Activated naive CD8-positive, alpha-beta T cell treated with anti-CD3 and anti-CD28 coated beads, Interleukin-2, amount 50 U/mL, for 16 hours (primary cell): ENCODE measurements at places on chromosomes 12 and 14.

DNA sequence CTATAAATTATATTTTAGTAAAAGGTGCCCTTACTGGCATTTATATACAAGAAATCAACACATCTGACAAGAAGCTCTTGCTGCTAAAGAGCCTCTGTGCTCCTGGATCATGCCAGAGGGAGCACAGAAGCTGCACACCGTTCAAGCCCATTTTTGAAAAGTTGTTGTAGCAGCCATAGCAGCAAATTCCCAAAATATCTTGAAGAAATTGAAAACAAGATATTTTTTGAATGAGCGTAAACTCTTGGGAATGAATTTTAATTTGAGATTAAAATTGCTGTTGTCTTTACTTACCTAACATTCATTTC lies 540 bp upstream of the CLEC2D start:
- no peak for DNase-seq

GRCh38 chr12:42283739-42284138 lies 42.2 kb downstream of the ZCRB1 start:
- no peak for DNase-seq

- DNase-seq, result no peak
These were observed 81.3 kb downstream of the PPHLN1 start for GRCh38 chr12:42407306-42407705.

GRCh38 chr12:76030341-76031080 lies 1.1 kb downstream of the PHLDA1 start:
- no peak for DNase-seq

DNA sequence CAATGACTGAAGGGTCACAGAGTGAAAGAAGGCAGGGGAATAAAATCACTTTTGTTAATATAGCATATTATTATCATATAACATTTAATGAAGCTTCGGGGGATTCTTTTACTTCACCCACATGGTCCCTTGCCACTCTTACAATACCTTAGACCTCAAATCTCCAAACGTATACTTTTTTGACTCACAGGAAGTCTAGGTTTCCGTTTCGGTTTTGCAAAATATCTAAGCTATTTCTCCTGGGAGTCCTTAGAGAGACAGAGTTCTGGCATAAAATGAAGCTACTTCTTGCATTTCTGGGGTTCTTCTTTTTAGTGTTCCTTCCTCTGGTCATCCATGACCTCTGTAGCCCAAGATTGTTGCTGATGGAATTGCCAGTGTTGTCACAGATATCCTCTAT lies 590.5 kb upstream of the ATP2B1 start:
- no peak for DNase-seq

GRCh38 chr12:12592930-12593329 lies 18.7 kb upstream of the CREBL2 start:
- DNase-seq, result no peak

GRCh38 chr12:116718655-116719454 lies 19.0 kb downstream of the SPRING1 start:
- DNase-seq, result no peak

GRCh38 chr12:109274381-109274780 lies 34.7 kb downstream of the FOXN4 start:
- no peak for DNase-seq

GRCh38 chr14:85233756-85234155 lies 296.2 kb upstream of the FLRT2 start:
- DNase-seq, result no peak

- no peak for DNase-seq
These were observed 14.2 kb downstream of the ESR2 start for GRCh38 chr14:64279704-64280668.

- DNase-seq, result no peak
These were observed 82.6 kb upstream of the GTF2A1 start for GRCh38 chr14:81303258-81303935.

DNA sequence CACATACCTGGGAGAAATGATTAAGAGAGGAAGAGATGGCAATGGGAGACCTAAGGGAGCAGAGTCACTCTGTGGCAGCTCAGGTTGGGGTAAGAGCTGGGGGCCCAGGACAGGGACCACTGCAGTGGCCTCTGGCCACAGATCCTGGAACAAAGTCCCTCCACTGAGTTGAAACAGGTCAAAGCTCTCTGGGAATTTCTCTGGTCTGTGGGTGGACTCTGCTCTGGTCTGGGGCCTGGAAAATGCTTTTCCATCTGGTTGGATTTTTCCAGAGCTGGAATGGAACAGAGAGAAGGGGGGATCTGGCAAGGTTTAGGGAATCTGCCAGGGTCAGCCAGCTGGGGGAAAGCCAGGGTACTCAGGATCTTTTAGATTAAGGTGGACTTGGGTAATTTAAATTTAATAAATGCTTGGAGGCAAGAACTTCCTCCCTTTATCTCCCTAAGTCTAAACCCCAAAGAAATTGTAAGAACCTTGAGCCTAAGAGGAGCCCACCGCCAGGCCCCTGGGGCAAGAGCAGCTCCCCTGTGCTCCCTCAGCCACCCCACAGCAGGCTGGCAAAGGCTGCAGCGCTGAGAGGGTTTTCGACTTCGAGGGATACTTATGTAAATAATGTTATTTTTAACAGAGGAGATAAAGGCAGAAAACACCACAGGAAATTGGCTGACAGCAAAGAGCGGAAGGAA lies 3.7 kb downstream of the HOXC10 start:
- DNase-seq, result no peak

DNA sequence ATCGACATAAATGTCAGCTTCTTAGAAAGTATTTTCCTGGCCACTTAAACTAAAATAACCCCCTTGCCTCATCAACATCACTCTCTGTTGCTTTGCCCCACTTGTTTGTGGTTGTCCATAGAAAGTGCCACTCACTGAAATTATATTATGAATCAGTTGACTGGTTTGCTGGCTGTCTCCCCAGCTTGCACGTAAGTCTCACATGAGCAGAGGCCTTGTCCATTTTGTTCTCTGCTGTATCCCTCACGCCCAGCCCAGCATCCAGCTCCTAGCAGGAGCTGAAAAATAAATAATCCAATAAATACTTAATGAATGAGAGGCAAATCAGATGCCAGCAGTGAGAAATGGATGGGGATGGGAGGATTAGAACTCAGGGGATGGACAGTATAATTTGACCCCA lies 159.3 kb downstream of the KSR2 start:
- DNase-seq, result no peak

GRCh38 chr14:86331341-86331740 lies 801.4 kb downstream of the FLRT2 start:
- no peak for DNase-seq

DNA sequence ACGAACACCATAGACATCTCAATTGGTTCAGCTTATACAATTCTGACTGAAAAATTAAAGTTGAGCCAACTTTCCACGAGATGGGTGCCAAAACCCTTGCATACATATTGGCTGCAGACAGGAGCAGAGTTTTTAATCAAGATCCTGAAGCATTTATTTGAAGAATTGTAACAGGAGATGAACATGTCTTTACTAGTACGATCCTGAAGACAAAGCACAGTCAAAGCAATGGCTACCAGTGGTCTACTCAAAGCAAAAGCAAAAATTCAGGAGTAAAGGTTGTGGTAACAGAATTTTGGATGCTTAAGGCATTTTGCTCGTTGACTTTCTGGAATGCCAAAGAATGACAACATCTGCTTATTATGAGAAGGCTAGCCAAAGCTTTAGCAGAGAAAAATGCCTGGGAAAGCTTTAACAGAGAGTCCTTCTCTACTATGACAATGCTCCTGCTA lies 20.7 kb downstream of the ZDHHC17 start:
- DNase-seq, result no peak

DNA sequence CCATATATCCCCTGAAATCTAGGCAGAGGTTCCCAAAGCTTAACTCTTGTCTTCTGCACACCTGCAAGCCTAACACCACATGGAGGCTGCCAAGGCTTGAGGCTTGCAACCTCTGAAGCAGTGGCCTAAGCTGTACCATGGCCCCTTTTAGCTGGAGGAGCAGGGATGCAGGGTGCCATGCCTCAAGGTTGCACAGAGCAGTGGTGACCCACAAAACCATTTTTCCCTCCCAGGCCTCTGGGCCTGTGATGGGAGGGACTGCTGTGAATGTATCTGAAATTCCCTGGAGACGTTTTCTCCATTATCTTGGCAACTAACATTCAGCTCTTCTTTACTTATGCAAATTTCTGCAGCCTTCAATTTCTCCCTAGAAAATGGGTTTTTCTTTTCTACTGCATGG lies 210.0 kb upstream of the KITLG start:
- no peak for DNase-seq

- no peak for DNase-seq
These were observed 33.6 kb downstream of the CCDC91 start for GRCh38 chr12:28223858-28224257.

GRCh38 chr14:92121207-92121669 lies 268 bp downstream of the NDUFB1 start:
- DNase-seq, result no peak

DNA sequence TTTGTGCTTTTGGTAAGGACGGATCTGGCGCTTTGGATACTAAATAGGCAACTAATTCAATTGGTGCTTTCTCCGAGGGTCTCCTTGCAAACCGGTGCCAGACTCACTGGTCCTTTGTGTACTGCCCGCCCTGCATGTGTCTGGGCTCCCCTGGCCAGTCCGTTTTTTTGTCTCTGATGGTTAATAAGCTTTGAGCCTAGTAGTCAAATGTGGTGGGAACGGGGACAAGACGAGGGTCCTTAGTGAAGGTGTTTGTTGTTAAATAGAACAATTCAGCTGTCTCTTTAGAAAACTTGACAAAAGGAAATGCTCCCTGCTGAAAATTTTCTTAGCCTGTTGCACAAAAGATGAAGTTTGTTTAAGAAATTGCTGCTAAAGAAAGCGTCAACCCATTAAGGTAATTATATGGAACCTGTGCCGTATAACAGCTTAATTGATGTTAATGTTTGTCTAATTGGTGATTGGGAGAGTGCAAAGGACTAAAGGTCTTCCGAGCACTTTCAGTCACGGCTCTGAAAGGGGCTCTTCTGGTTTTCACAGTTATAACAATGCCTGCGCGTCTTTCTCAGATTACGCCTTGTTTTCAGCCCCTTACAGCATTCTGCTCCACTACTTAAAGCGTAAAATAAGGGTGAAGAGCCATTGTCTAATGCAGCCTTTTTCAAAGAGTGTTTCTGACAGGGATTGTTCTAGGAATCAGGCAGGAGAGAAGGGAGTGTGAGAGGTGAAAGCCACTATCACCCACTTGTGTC lies 537.4 kb downstream of the PRKD1 start:
- no peak for DNase-seq

DNA sequence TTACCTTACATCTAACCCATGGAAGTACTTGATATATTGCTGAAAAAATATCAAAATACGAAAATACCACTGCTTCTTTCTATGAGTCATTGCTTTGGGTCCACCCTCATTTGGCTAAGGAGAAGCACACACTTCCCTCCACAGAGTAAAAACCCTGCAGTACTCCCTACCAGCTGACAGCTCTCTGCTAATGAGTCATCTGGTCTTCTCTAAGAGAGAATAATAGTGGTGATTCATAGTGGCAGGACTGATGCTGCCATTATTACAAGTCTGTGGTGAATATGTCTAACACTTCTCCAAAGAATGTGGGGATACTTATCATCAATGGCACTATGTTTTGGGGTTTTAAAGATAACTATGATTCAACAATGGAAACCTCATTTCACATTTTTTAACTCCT lies 90.7 kb downstream of the PPFIA2 start:
- no peak for DNase-seq

DNA sequence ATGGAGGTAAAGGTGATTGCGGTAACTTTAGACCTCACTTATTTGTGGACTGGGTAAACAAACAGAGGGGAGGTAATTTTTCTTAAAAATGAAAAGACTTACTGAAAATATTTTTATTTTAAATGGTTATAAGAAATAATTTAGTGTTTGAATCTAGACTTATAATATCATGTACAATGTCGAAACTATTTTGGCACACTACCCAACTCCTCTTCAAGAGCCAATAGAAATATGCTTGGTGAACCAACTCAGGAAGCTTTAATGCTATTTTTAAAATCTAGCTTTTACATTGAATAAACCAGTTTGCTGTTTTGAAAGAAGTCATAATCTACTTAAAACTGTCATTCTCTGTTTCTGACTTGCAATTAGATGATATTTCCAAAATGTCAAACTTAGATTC lies 175.8 kb upstream of the NPAS3 start:
- DNase-seq, result no peak

- DNase-seq, result no peak
These were observed 66.9 kb downstream of the METTL25 start for GRCh38 chr12:82425241-82425640.

DNA sequence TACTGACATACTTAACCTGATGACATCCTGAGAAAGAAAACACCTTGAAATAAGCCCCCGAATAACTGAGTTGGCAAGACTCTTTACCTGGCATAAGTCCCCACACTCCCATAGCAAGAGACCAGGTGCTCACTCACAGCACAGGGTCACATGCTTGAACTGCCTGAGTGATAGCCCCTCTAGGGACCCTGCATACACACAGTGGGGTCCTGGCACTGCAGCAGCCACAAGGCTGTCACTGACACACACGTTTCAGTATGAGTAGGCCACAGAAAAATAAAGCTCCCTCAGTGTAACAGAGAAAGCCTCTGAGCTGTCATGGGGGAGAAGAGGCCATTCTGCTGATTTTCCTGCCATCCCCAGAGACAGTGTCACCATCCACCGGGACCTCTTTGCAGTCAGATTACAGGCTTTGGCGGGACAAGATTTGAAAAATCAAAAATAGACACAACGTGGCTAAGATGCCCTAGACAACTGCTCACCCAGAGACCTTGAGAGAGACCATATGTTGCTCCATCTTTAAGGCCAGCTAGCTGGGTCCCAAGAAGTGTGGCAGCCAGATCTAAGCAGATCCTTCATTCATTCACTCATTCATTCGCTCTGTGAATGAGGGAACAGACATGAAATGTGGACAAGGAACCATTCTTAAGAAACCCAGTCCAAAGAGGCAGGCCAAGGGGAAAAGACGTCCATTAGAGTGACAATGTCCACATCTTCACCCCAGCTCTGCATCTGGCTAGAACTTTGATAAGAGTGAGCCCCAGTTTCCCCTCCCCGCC lies 1.6 kb downstream of the SCARB1 start:
- no peak for DNase-seq

DNA sequence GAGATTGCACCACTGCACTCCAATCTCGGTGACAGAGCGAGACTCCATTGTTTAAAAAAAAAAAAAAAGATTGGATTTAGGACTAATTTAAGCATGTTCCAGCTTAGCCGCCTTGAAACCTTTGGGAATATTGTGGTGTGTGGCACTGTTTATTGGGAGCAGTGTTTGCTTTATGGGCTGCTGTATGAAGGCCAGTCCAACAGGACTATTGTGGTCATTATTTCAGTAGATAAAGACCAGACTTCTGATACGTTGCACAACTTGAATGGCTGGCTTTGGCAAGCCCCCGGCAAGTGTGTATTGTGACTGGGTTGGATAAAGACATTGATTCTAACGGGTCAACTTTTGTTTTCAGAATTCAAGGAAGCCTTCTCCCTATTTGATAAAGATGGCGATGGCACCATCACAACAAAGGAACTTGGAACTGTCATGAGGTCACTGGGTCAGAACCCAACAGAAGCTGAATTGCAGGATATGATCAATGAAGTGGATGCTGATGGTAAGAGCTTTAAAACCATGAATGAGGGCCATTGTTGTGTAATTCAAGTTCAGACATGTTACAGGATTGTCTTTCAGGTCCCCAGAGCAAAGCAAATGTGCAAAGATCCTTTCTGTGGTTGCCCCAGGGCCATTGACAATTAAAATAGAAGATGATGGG lies 4.2 kb downstream of the CALM1 start:
- DNase-seq, result no peak
